Astrocyte of the hippocampus (primary cell): ENCODE measurements at places on chromosomes 16 and 17.

DNA sequence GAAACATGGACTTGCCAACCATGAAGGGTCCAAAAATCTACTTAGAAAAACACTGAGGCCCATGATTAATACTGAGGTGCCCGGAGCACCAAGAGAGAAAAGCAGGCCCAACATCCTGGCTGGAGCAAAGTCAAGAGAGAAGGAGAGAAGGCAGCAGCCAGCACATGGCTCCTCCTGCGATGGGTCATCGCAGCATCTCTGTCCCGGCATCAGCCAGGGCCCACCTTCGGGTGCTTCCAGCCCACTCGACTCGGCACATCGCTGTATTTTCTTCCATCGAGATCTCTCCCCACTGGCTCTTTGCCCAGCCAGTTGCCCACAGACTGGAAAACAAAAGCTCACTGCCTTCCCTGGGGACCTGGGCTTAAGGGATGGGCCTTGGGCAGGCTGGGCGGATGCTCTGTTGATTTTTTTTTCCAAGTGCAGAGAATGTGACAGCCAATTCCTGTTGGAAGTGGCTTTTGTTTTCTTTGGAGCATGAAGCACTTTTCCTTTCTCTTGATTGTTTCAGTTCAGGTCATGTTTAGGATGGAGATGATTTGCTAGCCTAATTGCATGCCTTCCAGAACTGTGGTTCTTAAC lies 58.1 kb downstream of the CYB5B start:
- peak; percentile 76 for DNase-seq

GRCh38 chr16:9966569-9967157 lies 215.6 kb downstream of the GRIN2A start:
- DNase-seq, result peak; percentile 32

GRCh38 chr17:7224110-7224509 lies 4.4 kb downstream of the ACADVL start:
- DNase-seq, result peak; percentile 50

- DNase-seq, result no peak
These were observed 9.1 kb upstream of the CRISPLD2 start for GRCh38 chr16:84810518-84811273.

GRCh38 chr17:53321651-53322050 lies 501.1 kb upstream of the KIF2B start:
- DNase-seq, result no peak

DNA sequence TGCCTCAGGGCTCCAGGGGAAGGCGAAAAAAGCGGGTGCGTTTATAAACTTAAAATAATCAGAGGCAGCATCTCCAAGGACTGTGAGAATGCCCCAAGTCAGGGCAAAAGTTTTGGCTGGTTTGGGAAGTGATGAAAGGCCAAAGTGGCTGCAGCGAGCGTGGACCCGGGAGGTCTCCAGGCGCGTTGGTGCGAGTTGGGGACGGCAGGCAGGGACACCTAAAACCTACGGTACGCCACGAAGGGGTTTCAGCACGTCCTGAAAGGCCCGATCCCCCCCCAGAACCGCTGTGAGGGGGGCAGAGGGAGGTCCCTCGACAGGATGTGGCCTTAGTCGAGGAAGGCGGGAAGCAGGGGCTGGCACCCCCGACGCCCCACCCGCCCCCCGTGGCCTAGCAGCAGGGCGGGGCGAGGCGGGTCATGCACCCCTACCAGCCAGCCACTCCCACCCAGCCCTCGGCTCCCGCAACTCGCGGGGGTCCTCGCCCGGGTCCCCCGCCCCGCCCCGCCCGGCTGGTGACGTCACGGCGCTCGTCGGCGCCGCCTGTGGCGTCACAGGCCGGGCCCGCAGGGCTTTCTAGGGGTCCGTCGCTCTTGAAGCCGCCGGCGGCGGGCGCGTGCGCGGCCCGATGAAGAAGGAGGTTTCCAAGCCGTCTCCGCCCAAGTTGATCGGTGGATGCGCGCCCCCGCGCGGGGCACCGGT lies at the start of gene MYCBPAP:
Gene MYCBPAP (plus strand): TSS at position 569 of the 702 bp plus-strand sequence. CDS start 236 bp downstream, outside the sequence.
- peak; percentile 91 for DNase-seq

DNA sequence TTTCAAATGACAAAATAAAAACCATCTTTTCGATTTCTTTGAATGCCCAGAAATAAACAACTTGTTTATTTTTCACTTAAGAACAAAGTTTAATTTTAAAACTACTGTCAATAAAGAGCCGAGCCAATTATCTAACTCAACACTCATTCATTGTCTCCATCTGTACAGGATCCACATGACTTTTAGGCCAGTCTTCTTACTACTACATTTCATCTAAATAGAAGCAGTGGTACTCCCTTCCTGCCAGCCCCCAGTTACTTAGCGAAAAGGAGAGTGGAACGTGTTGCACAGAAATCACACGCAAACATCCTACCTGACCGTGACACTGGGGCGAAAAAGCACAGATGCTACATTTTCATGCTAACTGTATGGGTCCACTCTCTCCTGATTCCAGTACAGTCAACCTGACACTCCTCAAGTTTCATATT lies 1.2 kb downstream of the GNA13 start:
- no peak for DNase-seq

GRCh38 chr17:2511138-2511461 lies 588 bp downstream of the METTL16 start:
- DNase-seq, result no peak

- no peak for DNase-seq
These were observed 308.9 kb upstream of the MON1B start for GRCh38 chr16:76882105-76882504.

DNA sequence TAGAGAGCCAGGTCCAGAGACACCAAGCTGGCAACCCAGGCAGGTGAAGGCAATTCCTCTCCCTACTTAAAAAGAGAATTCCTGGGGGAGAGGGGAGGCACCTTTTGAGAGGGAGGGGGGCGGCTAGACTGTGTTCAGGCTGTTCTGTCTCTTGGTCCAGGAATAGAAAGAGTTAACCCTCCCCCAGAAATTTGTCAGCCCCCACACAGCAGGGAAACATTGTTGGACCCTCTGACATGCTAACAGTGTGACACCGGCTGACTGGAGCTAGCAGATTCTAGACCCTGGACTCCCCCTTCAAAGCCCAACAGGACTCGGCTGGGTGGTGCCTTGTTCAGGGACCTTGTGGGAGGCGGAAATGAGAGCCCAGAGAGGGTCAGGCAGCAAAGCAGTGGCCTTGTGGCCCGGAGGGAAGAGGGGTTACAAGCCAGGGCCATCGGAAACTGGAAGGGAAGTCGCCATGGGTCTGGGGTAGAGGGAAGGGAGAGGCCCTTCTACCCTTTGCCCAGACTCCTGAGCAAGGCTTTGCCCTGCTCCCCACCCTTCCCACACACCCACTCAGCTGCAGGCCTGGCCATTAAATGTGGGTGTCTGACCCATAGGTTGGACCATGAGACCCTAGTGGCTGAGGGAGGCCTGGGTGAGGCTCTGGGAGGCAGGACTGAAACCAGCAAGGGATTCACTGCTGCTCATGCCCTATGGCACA lies 44.6 kb downstream of the RAI1 start:
- DNase-seq, result no peak

DNA sequence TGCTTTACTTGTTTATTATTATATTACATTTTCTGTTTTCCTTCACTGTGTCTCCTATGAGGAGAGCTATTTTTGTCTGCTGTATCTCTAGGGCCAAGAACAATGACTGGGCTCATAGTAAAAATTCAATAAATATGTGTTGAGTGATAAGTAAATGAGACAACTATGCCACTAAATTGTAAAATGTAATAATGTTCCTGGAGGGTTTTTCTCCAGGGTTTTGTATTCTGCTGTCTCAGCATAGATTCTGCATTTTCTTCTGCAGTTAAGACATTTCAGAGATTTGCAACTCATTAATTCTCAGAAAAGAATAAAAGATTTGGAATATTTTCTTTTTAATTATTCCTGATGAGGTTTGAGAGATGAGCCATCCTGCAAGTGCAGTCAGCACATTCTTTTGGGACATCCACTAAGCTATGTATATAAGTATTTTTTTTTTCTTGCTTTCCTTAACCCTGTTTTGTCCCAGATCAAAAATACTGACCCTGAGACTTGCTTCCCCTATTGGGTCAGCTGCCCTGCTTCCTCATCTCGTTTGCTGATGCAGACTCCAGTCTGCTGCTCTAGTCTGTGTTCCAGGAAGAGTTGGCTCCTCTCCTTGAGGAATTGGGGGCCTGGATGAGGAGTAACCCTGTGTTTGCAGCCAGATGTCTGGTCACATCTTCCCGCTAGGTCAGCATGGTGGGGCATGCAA lies 122.9 kb downstream of the ABCA8 start:
- no peak for DNase-seq

GRCh38 chr17:30253312-30253711 lies 17.8 kb upstream of the SLC6A4 start:
- DNase-seq, result peak; percentile 38

DNA sequence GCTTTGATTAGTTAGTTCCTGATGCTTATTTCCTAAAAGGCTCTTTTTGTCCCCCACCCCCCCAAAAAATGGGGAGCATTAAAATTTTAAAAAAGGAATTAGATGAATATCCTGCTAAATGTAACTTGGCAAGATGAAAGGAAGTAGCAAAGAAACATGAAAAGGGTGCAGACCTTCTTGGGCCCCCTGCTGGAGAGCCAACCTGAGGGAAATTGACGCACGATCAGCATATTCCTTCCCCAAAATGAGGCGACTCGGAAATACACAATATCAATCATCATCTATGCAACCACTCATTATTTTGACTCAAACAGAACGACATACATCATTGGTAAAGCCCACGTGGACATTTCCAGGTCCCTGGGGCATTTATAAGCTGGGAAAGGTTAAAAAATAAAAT lies 59.7 kb downstream of the GRIN2A start:
- peak; percentile 47 for DNase-seq

GRCh38 chr16:11109566-11109965 lies 146.4 kb downstream of the SOCS1 start:
- DNase-seq, result no peak

GRCh38 chr17:67525239-67526135 lies 148.4 kb downstream of the PITPNC1 start:
- no peak for DNase-seq

DNA sequence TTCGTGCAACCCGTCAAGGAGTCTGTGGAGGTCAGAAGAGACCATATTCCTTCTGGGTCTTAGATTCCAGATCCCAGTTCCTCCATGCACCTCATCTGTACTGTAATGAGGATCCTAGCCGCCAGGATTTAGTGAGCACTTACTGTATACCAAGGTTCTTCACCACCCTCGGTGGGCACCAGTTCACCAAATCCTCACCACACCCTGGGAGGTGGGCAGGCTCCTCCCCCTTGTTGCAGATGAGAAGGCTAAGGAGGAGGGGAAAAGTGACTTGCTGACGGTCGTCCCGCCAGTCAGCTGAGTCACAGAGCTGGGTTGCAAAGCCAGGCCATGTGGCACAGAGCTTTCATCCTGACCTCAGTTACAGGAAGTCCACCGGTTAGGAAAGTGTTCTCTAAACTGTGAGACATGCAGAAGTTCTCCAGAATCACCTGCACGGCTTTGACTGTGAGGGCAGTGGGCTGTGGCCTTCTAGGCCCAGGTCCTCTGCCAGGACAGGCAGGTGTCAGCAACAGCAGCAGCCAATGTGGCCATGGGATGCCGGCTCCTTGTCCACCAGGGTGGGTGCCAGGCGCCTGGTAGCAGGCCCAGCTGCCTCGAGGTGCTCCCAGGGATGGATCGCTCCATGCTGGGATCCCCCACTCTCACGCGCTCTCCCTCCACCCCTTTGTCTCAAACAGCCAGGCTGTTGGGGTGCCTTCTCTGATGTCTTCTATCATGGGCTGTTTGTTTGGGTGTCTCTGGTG lies 240.3 kb upstream of the GSE1 start:
- peak; percentile 75 for DNase-seq

- DNase-seq, result peak; percentile 10
These were observed 327.4 kb upstream of the CCL2 start for GRCh38 chr17:33927732-33928133.

- DNase-seq, result peak; percentile 59
These were observed 137.7 kb upstream of the CDH5 start for GRCh38 chr16:66228792-66229191.

DNA sequence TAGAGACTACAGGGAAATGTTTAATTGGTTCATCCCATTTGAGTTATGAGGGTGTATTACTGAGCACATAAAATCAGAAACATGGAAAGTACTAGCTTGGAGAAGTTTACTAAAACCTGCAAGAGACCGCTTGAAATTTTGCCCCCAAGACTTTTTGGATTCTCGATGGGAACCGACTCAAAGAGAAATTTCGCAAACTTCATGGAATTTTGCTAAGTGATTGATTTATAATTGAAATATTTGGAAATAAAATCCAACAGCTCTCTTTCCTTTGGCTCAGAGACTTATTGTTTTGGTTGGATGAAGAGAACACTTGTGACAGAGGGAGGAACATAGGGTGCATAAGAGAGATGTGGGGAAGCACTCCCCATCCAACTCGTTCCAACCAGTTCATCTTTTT lies 574.4 kb downstream of the WWOX start:
- no peak for DNase-seq

- no peak for DNase-seq
These were observed 95.9 kb downstream of the PCTP start for GRCh38 chr17:55846745-55847144.

GRCh38 chr16:68040506-68041288 lies 17.6 kb downstream of the DUS2 start:
- peak; percentile 82 for DNase-seq

DNA sequence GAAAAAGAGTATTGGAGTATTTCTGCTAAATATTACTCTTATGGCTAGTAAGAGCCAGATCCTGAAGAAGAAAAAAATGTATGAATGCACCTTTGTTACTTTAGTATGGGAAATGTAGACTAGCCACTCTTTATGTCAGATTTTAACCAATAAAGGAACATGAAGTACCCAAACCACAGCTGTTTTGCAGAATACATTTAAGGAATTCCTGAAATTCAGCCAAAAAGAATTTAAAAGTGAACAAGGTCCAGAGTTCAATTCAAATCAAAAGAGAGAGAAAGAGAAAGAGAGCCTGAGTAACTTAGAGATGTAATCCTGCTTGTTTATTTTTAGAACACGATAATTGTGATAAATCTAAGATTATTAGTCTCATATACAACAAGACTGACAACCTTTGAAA lies 1.2 kb downstream of the KCNJ16 start:
- DNase-seq, result peak; percentile 66
